ENCODE measurements at places on chromosomes 4 and X.

DNA sequence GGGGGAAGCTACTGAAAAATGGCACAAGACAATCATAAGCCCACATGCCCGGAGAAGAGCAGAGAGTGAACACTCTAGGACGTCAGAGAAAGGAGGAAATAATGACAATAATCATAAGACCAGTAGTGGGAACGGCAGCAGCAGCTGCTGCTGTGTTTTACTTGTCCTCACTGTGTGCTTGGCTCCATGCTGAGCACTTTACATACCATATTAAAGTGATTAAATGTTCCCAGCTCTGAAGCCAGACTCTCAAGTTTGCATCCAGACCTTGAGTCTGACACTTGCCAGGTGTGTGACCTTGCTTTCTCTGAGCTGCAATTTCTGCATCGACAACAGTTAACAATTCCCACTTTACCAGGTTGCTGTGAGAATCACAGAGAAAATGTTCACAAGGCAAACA, 255.4 kb downstream of the SPANXN1 start:
- DNase-seq: no peak

DNA sequence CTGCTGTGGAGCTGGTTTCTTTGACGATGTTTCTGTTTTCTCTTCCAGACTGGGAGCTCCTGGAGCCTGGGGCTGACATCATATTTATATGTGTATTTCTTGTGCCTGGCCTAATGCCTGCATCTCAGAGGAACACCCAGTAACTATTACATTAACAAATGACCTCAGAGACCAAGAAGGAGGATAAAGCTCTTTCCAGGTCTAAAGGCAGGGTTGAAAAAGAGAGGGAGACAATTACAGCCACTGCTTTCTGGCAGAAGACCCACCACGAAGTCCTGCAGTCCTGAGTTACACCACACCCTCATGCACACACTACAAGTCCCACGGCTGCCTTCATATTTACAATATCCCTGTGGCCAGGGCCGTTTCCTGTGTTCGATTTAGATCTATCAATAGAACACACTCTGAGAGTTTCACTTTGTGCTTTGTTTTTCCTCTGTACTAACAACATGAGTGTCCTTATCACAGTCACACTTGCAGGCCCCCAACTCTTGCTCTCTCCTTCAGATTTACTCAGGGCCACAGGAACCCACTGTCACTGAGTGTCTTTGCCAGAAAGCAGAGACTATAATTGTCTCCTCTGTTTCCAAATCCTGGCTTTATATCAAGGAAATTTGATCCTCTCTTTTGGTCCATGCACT, 535.5 kb downstream of the MID1IP1 start:
- DNase-seq: no peak

- no peak for DNase-seq
These were observed 31.0 kb downstream of the UNC5C start for GRCh38 chr4:95517576-95518345.

DNA sequence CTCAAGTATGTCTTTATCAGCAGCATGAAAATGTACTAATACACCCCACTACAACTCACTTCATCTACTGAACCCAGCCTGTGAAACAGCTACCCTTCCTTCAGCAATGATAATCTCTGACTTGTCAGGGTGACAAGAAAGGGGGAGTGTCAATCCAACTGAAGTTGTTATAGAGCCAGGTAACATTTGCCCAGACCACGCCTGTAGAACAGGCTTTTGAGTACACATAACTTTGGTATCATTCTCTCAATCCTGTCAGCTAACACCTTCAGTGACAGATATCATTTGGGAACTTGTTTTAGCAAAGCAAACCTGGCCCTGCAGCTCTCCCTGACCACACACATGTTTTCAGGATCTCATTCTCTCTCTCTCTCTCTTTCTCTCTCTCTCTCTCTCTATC, 592.2 kb downstream of the SMARCA1 start:
- no peak for DNase-seq

GRCh38 chrX:21955403-21956189, 15.1 kb downstream of the SMS start:
- DNase-seq: no peak

GRCh38 chr4:70908993-70909556, 6.9 kb downstream of the MOB1B start:
- DNase-seq: no peak

DNA sequence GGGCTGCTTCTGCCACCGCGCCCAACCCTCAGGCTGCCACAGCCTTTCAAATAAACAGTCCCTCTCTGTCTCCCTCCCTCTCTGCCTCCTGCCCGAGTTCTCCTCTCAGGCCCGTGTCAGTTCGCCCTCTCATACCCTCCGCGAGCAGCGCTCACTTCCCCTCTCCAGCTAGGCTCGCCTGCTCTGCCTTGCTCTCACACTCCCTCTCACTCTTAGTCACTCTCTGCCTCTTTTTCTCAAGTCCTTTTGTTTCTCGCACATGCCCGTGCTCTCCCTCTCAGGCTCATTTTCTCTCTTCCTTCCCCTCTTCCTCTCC, 3.2 kb downstream of the EFNB1 start:
- no peak for DNase-seq

DNA sequence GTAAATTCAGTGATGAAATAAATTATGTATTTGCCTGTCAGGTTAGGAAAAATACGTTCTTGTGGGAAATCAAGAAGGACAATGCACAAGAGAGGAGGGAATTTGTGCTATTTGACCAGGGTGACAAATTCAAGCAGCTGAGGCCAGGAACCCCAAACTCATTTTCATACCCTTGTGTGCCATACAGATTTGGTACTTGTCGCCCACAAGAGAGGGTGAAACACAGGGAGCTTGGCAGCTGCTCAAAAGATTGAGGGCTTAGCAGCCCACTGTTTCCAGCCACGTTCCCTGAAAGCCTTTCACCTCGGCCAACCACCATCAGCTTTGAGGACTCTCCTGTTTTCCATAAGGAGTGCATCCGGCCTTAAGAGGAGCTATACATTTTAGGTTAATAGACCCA, 111.2 kb downstream of the COL25A1 start:
- DNase-seq: no peak

- DNase-seq: no peak
These were observed 179.1 kb upstream of the KLHL4 start for GRCh38 chrX:87338510-87338909.

DNA sequence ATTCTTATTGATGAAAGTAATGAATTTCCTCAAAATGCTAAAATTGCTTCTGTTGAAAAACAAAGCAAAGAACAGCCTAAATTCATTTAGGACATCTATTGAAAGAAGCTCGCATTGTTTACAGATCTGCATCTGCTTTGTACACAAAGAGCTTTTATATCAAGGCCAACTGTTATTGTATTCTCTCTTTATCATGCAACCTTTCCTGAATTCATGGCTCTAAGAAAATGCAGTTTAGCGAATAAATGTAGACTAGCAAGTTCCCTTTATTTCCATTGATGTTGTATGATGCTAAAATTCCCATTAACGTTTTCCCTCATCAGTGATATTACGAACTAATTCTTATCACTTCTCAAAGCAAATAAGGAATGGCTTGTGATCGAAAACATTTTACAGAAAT, 446.3 kb downstream of the MID1IP1 start:
- DNase-seq: no peak

DNA sequence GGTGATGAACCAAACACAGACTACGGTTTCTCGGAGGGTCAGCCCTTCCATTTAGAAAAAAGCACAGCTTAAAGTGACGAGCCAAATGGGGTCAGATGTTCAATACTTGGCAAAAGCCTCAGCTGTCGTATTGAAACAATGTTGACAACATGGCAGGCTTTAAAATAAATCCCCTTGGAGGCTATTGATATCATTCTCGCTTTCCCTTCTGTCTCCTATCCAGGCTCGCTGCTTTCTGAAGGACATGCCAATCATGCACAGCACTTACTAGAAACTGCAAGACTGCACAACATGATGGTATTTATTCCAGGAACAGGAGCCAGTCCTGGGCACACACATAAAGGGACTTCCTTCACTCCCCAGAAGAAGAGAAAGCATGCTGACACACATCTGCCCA, 137.9 kb downstream of the SLC7A11 start:
- DNase-seq: no peak

- DNase-seq: no peak
These were observed 205.3 kb downstream of the SLC39A8 start for GRCh38 chr4:102139932-102140331.

DNA sequence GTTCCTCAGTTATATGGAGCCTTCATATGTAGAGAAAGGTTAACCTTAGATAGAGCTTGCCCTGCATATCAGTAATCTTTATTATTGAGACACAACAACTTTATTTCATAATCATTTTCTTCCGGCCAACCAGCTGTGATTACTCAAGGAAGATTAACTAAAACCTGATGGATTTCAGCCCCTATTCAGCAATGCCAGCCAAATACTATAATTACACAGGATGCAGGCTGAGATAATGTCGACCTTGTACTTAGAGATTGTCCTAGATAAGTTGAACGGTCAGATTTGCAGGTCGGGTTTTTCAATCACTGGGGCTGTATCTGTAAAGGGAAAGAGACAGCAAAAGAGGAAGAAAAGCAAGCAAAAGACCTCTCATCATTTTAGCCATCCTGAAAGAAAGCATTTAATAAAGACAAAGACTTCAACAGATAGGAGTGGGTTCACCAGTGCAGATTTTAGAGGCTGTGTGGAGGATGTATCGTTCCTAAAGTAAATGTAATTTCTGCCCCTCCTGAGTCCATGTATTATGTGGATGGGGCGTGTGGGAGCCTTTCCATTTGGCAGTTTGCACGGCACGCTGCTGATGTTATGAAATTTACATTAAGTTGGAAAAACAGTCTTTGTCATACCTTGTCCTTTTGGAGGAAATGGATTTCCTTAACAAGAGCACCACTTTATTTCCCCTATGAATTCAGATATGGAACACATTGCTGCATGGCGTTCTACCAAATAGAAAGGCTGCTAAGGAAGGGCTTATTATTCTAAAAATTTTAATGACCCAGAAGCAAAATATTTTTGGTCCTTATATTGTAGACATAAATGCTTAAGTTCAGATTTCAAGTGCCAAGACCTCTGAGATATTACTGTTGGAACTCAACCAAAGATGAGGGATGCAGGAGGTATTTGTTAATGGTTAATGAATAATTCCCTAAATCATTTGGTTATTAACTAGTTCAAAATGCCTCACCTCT, 496.7 kb downstream of the SPRY1 start:
- DNase-seq: peak; percentile 73

DNA sequence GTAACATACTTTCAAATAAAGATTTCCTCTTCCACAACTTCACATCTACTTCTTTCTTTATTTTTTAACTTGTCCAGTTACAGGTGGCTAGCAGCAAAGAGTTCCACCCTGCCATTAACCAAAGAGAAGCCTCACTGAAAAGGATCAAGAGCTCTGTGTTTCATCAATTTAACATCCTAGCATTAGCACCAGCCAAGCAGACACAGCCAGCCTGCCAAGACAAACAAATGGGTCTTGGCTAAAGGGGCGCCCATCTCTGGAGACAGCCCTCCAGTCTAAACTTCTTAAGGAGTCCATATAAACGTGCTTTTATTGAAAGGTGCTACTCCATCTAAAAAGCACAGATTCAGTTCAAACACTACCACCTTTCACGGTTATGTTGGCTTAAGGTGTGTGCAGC, 105.3 kb downstream of the ADAMTS3 start:
- DNase-seq: no peak

GRCh38 chr4:124937993-124938392, 225.5 kb upstream of the ANKRD50 start:
- DNase-seq: no peak

DNA sequence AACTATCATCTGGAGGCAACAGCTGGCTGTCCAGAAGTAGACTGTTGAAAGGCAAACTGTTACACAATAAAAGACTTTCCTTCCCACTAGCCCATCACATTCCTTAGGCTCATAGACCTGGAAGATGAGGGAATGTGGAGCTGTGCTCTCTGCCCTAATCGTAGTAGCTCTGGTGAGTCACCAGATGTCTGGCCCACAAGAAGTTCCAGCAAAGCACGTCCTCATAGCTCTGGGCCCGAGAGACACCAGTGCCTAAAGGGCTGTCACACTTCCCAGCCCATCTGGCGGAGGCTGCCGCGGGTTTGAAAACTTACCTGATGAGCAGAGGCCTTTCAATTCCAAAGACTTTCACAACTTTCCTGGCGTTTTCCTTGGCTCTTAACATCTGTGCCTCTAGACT, 81.7 kb upstream of the STOX2 start:
- no peak for DNase-seq

GRCh38 chr4:139282065-139282720, 2.2 kb upstream of the MGARP start:
- no peak for DNase-seq

- no peak for DNase-seq
These were observed 10.5 kb upstream of the PRSS48 start for GRCh38 chr4:151266497-151266896.

GRCh38 chr4:142475663-142476062, 370.4 kb downstream of the INPP4B start:
- no peak for DNase-seq

- DNase-seq: no peak
These were observed 7.3 kb downstream of the AVPR2 start for GRCh38 chrX:153911798-153912197.

- no peak for DNase-seq
These were observed 96.1 kb upstream of the FAM9A start for GRCh38 chrX:8897259-8897658.

DNA sequence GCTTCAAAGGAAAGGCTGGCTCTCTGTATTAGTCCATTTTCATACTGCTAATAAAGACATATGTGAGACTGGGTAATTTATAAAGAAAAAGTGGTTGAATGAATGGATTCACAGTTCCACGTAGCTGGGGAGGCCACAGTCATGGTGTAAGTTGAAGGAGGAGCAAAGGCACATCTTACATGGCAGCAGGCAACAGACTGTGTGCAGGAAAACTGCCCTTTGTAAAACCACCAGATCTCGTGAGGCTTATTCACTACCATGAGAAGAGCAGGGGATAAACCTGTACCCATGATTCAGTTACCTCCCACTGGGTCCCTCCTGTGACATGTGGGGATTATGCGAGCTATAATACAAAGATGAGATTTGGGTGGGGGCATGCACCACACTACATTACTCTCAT, 1486.6 kb downstream of the PCDH7 start:
- DNase-seq: no peak

DNA sequence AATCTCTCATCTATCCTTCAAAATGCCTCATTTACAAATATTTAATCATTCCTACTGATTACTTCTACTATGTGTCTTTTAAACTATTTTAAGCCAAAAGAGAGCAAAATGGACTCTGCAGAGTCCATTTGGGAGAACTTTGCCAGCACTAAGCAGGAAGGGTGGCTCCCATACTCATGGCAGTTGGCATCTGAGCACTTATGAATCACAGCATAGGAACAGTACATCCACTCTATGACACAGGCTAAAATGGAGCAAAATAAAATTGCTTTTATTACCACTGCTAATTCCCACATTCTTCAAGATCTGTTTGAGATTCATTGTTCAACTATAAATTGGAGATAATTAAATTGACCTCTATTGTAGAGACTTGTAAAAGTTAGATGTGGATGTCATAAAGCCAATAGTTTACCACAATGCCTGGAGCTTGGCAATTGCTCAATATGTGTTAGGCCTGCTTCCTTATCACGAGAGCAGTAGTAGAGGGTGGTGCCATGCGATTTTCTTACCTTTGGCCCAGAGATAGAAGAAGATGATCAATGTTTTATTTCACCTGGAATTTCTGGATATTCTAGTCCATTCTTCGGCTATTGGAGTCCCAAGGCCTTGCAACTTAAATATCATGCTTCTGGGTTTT, 19.1 kb downstream of the HPGD start:
- no peak for DNase-seq
